ENCODE measurements at places on chromosomes 12 and 14.

- no peak for DNase-seq
Observed at GRCh38 chr14:87864356-87865270, 128.4 kb downstream of the GALC start.

- DNase-seq: no peak
Observed at GRCh38 chr14:42929806-42930480, 1323.3 kb downstream of the LRFN5 start.

DNA sequence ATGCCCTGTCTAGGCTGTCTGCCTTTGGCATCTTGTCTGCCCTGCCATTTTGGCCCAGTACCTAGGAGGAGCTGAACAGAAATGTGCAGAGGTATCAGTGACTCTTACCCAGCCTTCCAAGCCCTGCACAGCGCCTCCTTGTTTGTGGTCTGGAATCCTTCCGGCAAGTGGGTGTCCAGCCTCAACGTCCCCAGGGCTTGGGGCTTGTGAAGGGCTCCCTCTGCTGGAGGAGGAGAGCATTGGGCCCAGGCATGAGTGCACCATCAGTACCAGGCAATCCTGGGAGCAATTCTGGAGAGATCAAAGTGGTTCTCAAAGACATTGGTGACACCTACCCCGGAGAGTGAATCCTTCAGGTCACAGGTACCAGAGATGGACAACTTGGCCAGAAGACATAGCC lies 2.4 kb upstream of the TCL1B start:
- DNase-seq: peak; percentile 33

DNA sequence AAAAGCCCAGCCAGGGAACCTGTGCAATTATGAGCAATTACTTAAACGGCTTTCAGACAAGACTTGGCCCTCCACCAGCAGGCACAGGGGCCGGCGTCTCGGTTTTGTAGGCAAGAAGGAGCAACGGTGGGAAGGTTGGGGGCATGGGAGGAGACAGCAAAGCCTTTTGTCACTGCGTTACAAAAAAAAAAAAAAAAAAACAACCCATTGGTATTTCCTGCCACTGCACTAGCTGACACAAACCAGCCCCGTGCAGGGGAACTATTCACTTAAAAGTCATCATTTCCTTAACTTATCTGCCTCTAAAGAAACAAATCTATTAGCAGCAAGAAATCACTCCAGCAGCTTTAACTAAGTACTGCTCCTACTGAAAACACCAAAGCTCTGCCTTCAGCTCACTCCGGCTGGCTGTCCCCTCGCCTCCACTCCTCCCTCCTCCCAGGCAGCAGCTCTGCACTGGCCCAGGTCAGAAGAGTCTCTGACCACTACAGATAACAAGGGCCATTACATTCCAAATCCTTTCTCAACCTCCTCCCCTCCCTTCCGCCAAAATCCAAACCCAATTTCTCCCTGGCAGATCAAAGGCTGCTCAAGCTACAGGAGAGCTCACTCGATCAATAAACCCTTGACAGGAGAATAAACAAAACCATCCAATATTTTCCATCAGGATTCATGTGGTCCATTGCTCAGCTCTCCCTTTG lies 105.2 kb upstream of the CDKN3 start:
- DNase-seq: no peak

- DNase-seq: no peak
Observed at GRCh38 chr12:25903603-25904245, 54.8 kb upstream of the RASSF8 start.

- DNase-seq: no peak
Observed at GRCh38 chr14:85413836-85414526, 116.0 kb upstream of the FLRT2 start.

GRCh38 chr14:24693353-24693737 lies 59.4 kb upstream of the GZMB start:
- DNase-seq: no peak

Measured in NCI-H526 (cell line).